ENCODE measurements at places on chromosomes 16 and 17.

- DNase-seq = no peak
These were observed 22.9 kb downstream of the SOCS1 start for GRCh38 chr16:11232852-11233726.

- DNase-seq = no peak
These were observed 16.6 kb upstream of the CES1 start for GRCh38 chr16:55849536-55849935.

DNA sequence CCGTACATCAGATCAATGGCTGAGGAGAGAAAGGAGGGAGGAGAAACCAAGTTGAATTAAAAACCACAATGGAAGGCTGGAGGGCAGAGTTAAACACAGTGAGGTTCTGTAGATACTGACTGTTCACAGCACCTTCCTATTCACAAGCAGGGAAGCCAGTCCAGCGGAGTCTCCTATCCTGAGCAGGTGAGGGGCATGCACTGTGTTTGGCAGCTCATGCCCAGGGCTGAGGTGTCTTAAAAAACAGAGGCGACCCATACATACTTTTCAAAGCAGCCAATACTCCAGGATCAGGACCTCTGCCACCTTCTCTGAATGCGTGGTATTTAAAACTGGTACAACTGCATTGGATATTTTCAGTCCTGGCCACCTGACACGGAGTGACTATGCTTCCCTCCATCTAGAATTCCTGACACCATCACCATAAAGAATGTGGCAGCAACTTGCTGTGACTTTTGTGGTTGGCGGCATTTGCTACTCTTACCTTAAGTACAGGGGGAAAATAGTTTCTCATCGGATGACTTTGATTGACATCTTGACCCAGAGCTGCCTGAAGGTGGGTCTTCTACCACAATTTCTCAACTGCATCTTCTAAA, 21.5 kb downstream of the USP22 start:
- no peak for DNase-seq

DNA sequence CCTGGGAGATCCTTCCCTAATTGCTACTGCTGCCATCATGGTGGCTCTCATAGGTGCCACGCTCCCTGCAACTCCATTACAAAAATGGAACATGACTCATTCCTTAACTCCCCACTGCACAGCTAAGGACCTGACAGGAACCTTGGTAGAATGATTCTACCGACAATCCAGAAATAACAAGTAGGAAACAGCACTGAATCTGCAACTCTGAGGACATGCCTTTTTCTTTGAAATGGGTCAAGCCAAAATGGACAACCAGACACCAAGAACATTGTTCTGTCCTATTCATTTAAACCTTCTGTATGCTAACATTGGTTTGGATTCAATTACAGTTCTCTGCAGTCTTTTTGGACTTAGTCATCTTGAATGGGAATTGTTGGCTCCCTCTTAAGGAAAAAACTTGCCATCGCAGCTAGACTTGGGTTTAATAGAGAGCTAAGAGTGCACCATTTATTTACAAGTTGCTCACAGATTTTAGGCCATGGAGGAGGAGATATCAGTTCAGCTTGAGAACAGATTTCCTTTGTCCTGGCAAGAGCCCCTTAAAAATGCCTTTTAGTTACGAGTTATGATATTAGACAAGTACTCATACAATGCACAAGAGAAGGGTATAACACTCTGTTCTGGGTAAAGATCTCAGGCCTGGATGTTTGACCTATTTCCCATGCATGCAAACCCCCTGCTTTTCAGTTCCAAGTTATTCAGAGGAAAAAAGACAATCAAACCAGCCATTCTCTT, 20.9 kb upstream of the NSRP1 start:
- no peak for DNase-seq

DNA sequence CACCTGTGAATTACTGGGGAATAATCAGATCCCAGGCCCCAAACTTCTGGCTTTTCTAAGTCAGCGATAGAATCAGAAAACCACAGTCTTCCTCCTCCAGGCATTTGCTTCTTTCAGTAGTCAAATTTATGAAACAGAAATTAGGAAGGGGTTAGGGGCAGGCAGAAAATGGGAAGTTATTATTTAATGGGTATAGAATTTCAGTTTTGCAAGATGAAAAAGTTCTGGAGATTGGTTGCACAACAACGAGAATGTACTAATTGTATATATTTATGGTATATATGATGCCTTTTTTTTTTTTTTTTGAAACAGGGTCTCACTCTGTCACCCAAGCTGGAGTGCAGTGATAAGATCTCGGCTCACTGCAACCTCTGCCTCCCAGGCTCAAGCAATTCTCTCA, 23.5 kb downstream of the ORC6 start:
- no peak for DNase-seq

DNA sequence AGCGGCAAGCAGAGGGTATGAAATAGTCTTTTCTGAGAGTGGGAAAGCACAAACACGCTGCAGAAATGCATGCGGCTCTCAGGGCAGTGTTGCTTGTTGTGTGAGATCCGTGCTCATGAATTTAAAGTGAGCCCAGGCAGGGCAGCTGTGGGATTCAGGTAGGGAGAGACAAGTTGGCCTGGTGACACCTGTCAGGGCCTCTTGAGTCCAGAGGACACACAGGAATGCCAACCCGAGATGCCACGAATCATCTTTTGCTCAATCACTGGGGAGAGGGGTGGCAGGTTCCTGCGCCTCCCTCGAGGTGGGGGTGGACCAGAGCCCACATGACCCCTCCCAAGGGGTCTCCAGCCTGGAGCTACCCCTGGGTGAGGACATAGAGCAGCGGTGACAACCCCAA, 211.9 kb downstream of the GSG1L start:
- DNase-seq = no peak

DNA sequence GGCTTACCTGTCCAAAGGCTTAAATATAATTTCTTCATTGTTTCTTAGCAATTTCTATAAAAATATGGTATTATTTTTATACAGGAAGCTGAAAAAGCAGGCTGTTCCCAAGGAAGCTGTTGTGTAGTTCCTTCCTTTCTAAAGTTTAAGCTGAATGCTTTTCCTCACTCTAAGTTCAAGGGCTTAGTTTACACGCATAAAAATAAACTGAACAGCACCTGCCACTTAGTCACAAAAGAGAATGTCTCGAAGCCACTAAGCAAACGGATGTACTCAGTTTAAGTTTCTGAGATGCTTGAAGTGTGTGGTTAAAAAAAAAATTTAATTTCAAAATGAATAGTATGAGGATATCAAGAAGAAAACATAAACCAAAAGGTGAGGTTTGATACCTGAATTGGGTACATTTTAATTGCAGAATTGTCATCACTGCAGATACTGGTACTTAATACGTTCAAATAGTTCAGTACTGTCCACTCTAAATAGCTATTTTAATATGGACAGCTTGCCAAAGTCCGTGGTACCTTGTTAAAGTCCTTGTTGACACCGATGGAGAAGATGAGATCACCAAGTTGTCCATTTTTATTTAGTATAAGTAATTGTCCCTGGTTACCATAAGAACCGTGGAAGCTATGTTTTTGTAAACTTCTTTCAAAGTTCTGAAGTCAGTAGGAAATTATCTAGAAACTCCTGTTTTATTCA, 38.1 kb downstream of the MRTFB start:
- DNase-seq = no peak

DNA sequence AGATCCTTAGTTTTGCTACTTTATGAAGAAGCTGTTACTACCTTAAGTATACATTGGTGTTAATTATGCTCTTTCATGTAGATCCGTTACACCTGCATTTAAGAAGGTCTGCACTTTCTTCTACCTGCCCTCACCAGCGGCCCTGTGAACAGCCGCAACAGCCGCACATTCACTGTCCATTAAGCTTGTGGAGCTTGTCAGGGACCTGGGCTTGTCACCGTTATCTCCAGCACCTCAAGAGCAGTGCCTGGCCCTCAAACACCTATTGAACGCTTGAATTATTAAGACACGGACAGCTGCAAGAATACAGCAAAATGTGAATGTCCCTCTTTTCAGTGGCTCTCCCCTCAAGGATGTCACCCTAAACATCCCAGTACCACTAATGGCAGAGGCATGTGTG, 3.0 kb upstream of the MXRA7 start:
- no peak for DNase-seq

GRCh38 chr17:35069311-35069710, 5.8 kb upstream of the RFFL start:
- DNase-seq = no peak

GRCh38 chr17:3571043-3571900, 13.7 kb upstream of the TRPV3 start:
- DNase-seq = no peak

- no peak for DNase-seq
These were observed 29.1 kb downstream of the MAP1LC3B start for GRCh38 chr16:87421003-87421912.

DNA sequence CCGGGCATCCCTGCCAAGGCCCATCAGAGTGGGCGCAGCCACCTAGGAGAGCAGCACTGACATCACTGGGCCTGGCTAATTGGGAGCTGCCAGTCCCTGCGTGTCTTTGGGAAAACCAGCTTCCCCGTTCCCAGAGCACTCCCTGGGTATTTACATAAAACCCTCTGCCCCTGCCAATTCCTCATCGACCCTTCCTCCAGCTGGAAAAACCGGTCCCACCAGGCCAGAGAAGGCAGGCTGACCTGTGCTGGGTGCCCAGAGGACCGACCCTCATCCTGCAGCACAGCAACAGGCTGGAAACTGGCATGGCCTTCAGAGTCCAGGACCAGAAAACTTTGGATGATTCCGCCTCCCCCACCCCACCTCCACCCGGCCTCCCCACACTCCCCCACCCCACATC, 8.2 kb upstream of the FOXN1 start:
- DNase-seq = no peak

DNA sequence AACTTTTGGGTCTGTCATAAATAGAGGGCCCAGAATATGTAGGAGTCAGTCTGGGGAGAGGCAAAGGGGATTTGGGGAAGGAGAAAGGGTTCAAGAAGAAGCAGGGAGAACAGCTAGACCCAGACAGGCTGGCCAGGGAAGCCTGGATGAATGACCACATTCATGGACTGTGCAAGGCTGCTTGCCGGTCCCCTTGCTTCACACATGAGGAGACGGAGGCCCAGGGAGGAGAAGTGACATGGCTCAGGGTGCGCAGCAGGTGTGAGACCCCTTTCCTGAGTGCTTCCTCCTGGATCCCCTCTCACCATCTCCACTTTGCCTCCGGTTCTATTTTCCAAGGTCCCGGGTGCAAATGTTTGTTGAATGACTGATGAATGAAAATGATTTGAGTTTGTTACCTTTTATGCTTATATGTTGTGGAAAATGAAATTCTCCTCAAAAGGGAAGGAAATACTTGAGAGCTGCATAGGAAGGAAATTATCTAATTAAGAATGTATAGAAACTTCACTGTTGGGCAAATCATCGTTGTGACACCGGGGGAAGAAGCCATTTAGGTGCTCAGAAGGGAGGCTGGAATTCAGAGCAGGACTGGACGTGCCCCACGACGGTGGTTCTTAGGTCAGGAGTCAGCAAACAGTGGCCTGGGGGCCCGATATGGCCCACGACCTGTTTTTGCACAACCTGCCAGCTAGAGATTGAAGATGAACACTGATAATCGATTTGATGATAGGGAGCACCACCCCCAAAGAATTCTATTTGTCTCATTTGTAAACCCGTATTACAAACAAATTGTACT, 559 bp downstream of the ITGAM start:
- no peak for DNase-seq

DNA sequence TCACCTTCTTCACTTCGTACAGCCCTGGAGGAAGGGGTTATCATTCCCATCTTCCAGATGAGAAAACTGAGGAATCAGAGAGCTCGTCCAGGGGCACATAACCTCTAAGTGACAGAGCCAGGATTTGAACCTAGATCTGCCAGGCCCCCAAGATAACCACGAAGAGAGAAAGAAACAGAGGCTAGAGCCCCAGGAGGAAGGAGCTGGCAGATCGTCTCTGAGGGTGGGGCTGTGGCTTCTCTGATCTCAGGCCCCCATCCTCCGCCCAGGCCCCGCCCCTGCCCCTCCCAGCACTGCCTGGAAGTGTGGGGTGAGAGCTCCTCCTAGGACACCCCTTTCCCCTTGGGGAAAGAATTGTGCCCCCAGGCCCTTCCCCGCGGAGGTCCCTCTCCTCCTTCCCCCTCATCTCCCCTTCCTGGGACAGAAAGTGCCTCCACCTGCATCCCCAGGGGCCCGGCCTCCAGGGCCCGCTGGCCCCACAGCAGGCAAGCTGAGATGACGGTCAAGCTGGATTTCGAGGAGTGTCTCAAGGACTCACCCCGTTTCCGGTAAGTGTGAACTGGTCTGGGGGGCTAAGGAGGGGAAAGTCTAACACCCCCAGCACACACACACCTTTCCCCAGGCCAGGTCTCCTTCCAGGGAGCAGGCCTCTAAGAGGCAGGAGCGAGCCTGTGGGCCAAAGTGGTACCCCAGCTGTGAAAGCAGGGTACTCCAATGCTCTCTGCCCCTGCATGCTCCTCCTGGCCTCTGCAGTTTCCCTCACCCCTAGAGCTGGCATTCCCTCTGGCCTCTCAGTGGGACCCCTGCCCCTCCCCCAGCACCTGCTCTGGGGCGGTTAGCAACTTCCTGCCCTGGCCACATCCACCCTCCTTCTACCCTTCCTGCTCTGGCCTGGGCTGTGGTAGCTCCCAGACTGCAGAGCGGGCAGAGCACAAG, at the start of gene ACAP1:
Gene ACAP1, plus strand, starts transcription at position 290 of the 936 bp plus-strand sequence. Its CDS starts 206 bp downstream, at position 496.
- no peak for DNase-seq

DNA sequence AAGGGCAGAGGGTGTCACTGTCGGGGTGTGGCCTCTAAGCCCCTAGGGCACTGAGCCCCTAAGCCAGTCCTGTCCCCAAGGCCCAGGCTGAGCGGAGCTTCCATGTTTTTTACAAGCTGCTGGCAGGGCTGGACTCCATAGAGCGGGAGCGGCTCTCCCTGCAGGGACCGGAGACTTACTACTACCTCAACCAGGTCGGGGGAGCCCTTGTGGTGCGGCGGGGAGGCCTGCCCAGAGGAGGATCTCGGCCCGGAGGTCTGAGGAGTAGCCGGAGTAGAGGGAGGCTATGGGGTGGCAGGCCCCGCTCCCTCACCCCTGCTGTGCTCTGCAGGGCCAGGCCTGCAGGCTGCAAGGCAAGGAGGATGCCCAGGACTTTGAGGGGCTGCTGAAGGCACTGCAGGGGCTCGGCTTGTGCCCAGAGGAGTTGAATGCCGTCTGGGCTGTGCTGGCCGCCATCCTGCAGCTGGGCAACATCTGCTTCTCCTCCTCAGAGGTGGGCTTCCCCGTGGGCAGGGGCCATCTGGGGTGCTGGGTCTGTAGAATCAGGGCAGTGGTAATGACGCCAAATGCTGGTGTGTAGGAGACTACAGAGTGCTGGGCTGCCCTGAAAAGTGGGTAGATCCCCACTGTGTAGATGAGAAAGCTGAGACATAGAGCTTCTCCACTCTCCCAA, 4.9 kb downstream of the MYO15B start:
- no peak for DNase-seq

- DNase-seq = no peak
These were observed 504 bp upstream of the GOSR1 start for GRCh38 chr17:30476726-30477082.

- no peak for DNase-seq
These were observed 9.9 kb downstream of the ITPRIPL2 start for GRCh38 chr16:19123535-19124178.

- no peak for DNase-seq
These were observed 24.5 kb upstream of the DNAH17 start for GRCh38 chr17:78601577-78602190.

DNA sequence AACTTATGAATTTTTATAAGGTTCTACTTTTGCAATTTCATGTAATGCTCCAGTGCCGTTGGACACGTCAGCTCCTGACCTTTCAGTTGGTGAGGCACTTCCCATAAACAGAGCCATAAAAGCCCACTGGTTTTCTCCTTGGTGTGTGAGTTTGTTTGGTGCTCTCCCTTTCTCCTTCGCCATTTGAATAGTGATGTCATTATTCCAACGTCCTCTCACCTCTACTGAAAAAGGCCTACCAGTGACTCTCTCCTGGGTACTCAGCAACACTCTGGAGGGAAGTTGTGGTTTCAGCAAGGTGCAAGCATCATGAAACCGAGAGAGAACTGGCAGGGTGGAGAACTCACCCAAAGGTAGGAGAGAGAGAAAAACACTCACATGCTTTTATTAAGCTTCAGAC, 29.6 kb upstream of the HNF1B start:
- no peak for DNase-seq

Measured in cerebellar nuclear complex (tissue), 1 donor.